Stimulated activated CD4-positive, alpha-beta T cell treated with anti-CD3 and anti-CD28 coated beads, Interleukin-2, amount 100 ng/mL, for 48 hours (primary cell): ENCODE measurements at places on chromosomes 4 and X.

DNA sequence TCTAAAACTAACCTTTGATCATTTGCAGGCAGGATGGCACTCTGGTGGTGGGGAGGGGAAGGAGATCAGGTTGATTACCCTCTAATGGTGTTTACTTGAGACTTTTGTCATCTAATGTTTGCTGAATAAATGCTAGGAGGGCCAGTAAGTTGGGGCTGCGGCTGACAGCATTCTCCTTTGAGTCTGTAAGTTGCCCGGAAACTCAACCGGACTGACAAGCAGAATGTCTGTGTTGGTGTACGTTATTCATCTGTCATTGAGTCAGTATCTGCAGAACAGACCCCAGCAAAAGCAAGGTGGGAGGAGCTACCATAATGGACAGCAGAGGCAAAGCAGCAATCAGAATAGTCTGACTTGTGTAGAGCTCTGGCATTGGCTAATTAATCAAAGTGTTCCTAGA is 1210.6 kb upstream of the PABPC4L start:
- DNase-seq: no peak

DNA sequence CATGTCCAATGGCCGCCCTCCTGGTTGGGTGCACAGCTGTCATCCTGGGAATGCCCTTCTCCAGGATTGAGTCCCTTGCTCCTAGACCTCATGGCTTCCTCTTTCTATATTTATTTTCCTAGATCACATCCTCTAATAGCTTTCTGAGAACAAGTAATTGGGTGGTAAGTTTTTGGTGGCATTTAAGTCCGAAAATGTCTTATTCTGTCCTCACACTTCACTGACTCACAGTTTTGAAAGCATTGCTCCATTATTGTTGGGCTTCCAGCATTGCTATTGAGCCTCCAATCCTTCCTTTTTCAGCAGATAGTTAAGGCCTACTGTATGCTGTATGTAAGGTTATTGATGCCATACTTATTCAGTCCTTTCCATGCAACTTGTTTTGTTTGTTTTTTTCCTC is 25.9 kb downstream of the PGM2 start:
- no peak for DNase-seq

- DNase-seq: no peak
Measured at GRCh38 chr4:76962406-76963130, 13.0 kb downstream of the SEPTIN11 start.

GRCh38 chr4:6076391-6076790 is 58.2 kb upstream of the C4orf50 start:
- DNase-seq: no peak

GRCh38 chrX:11341274-11342201 is 48.3 kb downstream of the AMELX start:
- DNase-seq: no peak

- DNase-seq: no peak
Measured at GRCh38 chr4:53714236-53715140, 123.2 kb upstream of the LNX1 start.

- DNase-seq: no peak
Measured at GRCh38 chrX:154484255-154485149, 1.9 kb downstream of the UBL4A start.

DNA sequence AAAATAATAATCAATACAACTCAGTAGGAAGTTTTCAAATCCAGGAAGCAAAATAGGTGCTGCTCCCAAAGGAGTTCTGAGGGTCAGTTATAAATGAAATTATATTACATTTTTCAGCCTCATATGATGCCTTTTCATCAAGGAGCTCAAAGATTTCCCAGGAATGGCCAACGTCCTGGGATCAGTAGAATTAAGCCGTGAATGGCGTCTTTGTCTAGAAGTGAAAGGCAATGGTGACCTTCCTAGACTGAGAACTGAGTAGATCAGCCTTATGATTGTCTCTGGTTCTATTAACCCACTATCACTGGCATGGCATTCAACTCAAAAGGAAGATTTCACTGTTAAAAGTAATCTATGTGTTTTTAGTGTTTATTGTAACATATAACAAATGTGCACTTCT is 74.4 kb downstream of the ENOX2 start:
- DNase-seq: no peak

DNA sequence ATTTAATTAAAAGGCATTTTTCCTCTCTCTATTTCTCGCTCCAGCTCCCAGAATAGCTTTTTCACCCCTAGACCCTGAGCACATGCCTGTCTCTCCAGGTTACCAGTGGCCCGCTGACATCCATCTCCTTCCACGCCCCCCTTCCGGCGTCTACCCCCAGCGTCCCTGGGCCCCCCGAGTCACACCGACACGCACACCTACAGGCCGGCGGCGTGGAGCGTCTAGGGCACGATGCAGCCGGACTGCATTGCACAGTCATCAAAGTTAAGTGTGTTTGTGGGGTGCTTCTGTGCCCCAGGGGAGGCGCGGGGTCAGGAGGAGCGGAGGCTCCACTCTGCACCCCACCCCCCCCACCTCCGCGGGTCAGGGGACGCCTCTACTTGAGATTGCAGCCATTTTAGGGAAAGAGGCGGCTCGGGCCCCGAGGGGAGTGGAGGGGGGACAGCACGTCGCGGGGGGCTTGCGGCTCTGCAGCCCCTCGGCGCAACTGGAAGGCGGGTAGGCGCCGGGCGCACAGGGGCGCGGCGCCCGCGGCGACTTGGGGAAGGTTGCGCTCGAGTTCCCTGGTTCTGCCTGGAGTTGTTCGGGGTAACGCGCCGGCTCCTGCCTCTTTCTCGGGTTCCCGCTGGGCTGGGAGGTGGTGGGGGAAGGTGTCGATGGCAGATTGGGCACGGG is 112.7 kb downstream of the DHX15 start:
- no peak for DNase-seq

DNA sequence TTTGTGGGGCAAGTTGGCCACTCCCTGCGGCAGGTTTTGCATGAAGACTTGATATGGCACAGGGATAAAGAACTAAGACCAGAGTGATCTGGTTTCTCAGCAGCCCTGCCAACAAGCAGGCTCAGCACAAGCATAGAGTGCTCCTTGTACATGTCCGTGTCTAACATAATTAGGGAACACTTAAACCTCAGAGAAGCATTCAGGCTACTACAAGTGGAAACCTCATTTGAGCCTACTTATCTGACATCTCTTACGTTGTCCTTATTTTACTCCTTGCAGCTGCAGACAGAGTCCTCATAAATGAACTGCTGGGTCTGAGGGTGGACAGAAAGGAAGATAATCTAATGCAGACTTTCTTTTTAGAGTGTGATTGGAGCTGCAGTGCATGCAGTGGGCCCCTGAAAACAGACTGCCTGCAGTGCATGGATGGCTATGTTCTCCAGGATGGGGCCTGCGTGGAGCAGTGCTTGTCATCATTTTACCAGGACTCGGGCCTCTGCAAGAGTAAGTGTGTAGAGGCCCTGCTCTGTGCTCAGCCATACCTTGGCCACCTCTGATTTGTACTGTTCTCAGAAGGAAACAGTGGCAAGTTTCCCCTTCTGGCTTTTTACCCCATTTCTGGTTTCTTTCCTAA is 179.1 kb upstream of the ANXA3 start:
- no peak for DNase-seq

DNA sequence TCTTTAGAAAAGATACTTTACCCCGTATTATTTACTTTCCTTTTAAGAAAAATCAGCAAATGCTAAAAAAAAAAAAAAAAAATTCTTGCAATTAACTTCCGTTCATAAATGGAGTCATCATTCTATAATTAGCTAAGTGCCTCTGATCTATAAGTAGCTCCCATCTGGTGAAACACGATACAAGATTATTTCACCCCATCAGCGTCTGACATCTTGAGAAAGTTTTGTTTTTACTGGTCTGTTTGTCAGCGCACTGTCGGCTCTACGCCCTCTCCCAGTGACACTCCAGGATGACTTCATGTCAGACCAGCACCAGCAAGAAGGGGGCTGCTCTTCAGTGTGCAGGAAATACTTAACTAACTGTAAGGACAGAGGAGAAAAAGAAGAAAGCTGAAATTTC is 108.3 kb downstream of the AFAP1 start:
- no peak for DNase-seq

DNA sequence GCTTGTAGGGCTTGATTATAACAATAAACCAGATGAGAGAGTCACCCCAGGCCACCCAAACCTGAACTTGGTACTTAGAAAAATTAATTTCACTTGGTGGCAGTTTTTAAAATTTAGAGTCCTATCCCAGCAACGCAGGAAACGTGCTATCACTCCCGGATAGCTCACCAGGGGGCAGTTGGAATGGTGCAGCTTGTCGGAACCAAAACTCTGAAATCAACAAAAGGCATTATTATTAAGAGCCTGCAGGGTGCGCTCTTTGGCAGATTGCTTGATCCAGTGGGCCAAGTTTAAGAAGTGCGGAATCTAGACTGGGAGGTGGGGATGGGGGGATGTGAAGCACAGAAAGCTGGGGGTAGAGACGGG is 2.4 kb downstream of the FRAS1 start:
- no peak for DNase-seq

- no peak for DNase-seq
Measured at GRCh38 chr4:32268863-32269262, 1548.7 kb downstream of the PCDH7 start.

DNA sequence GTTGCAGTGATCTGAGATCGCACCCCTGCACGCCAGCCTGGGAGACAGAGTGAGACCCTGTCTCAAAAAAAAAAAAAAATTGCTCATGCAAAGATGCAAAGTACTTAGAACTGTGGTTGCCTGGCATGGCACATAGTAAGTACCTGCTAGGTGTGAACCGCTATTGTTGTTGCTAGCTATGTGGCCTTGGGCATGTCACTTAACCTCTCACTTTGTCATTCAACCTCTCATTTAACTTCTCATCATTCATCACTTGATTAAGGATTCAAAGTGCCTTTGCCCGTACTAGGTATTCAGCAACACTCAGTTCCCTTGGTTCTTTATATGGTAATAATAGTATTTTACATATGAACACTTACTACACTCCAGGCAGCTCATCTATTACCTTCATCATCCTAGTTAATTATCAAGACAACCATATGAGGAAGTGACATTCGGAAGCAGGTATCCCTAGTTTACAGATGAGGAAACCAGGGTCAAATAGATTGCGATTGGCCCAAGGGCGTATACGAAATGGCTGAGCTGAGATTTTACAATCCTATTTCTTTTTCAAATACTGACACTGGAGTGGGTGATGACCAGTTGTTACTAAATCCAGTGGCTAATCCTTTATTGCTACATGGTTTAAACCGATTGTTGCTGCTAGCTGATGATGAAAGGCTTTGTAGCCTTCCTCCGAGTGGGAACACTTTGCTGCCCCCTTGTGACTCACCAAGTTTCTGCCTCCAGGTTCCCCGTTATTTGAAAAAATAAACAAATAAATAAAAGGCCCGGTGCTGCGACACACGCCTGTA is 28.8 kb upstream of the SOWAHD start:
- DNase-seq: peak; percentile 60

DNA sequence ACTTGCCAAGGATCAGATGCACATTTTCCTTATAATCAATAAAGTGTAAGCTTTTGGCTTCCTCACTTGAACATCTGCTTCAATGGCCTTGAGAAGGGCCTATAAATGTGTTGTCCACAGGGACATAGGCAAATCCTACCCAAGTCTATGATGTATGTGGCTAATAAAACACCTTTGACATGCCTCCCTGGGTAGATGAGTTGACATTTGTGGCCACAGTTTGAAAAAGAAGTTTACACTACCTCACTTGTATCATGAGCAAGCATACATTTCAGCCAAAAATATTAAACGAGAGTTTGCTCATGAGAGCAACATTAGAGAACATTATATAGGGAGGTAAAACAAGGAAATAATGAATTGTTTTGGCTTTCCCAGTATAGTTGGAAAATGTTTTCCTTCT is 1067.7 kb downstream of the C4orf33 start:
- no peak for DNase-seq

DNA sequence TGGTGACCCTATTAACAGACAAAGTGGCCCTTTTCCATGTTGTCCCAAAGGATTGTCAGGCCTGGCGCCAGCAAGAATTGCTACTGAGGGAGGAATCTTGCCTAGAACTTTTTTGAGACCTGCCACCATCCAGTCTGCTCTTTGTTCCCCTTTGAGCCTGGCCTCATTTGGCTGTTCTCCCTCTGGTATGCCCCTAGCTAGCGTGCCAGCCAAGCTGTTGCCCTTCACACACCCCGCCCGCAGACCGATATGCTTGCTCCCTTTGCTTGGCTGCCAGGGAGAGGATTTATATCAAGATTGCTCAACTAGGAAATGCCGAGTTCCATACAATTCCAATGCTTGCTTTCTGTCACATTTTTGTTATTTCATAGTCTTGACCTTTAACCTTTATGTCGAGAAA is 24.4 kb downstream of the IGSF1 start:
- no peak for DNase-seq

- no peak for DNase-seq
Measured at GRCh38 chr4:26281881-26282280, 38.9 kb upstream of the RBPJ start.

DNA sequence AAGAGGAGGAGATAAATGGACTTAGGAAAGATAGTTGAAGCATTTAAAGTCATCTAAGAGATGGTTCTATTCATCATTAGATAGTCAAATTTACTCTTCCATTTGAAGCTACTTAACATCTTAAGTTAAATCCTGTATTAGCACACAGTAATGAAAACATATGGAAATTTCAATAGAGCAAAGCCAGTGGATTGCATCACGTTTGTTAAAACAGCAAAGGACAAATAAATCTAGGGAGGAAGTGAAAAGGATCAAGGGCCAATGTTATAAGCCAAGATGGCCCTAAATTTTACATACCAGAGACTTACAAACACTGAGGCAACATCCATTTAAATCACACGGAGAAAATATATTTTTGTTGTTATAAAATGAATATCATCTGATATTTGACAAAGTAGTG is 602.8 kb downstream of the INPP4B start:
- DNase-seq: no peak

DNA sequence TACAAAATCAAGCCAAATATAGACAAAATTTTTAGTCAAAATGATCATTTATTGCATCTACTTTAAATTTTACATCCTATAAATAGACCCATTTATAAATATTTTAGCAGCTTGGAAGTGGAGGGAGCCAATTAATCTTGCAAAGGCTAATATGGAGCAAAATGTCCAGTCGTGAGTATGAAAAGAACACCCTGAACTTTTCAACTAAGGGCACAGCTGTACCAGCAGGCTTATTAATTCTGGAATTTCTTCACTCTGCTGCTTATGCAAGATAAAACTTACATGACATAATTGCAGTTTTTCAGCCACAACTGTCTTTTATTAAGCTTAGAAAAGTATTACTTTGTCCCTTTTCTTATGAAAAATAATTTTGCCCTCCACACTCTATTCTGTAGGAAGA is 22.9 kb upstream of the USP53 start:
- no peak for DNase-seq

DNA sequence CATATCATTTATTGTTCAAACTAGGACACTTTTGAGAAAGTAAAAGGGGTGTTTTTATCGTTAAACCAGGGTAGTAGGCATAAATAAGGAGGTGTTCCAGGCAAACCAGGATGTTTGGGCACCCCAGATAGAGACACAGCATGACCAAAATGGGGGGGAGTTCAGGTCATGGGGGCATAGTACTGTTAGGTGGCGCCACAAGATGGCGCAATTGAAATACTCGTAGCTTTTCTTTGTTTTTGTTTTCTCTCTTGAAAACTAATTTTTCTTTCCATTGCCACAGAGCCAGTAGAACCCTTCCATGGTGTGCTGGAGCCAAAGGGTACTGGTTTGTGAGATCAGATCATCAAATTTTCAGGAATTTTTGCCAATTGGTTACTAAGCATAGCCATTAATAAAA is 283.4 kb downstream of the BCOR start:
- DNase-seq: no peak
